ENCODE measurements at places on chromosomes 5 and 9. TPM values are rescaled to one million over a fixed set of nuclear protein-coding genes. Genes with fewer than 3 reads are reported as not detected.

IRGM gene
- total RNA-seq, result not detected

TERT gene
- total RNA-seq, result not detected

LURAP1L gene
- total RNA-seq, result 6.1 TPM

CTXN3 gene
- not detected for total RNA-seq

C9orf50 gene
- total RNA-seq, result not detected

UNC13B gene
- total RNA-seq, result 14.3 TPM

DNA sequence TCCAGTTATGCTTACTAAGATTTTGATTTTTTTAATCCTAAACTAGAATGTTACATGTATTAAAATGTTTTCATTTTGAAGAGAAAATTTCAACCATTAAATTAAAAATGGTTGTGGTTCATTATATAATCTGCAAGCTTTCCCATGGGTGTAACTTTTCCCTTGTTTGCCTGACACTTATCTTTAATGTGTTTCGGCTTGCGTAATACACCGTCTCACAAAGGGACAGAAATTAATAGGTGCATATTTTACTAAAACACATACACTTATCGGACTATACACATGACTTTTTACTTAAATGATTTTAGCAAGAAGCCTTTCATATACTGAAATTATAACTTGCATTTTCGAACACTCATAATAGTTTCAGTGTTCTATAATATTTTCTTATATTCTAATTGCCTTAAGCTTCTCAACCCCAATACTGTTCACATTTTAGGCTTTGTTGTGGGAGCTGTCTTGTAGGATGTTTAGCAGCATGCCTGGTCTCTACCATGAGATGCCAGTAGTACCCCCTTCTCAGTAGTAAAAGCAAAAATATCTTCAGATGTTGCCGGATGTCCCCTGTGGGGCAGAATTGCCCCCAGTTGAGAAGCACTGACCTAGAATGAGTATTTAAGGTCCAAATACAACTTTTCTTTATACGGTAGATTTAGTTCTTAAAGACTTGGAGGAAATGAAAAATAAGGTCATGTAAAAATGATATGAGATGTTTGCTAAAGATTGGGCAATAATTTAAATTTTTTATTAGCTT is 28.6 kb downstream of the UGCG start:
- peaks cover 38% of the 10 kb centered on the region for H3K36me3 ChIP-seq
- DNase-seq, result no peak

- peaks cover 8% of the 10 kb centered on the region for H3K4me1 ChIP-seq
- H3K27ac ChIP-seq, result no peak overlapping the region
- no peaks in the 10 kb centered on the region for H3K36me3 ChIP-seq
- no peak overlapping the region for H3K4me3 ChIP-seq
Observed at GRCh38 chr9:115232181-115232774, 114.3 kb upstream of the TNC start.

DNA sequence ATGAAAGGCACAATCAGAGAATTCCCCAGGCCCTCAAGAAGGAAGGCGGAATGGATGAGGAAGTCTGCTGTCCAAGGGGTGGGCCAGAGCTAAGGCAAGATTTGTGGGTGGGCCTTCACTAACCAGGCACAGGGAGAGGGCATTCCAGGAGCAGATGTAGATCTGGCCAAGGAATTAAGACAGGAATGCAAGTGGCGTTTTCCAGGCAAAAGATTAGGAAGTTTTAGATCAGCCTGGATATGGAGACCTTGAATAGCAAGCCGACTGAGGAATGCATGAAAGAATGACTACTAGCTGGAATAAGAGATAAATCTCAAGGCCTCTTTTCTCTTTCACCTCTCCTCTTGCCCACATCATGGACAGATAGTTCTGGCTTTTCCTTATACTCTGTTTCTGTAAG is 68.5 kb downstream of the GHR start:
- no peak overlapping the region for H3K27ac ChIP-seq
- H3K4me3 ChIP-seq, result no peak overlapping the region
- H3K27me3 ChIP-seq, result no peaks in the 10 kb centered on the region
- no peaks in the 10 kb centered on the region for H3K36me3 ChIP-seq
- no peaks in the 10 kb centered on the region for H3K4me1 ChIP-seq

GRCh38 chr5:9833871-9834270 is 203.7 kb upstream of the TAS2R1 start:
- H3K4me3 ChIP-seq, result no peak overlapping the region
- H3K4me1 ChIP-seq, result no peaks in the 10 kb centered on the region
- H3K36me3 ChIP-seq, result no peaks in the 10 kb centered on the region
- peaks cover 2% of the 10 kb centered on the region for H3K27me3 ChIP-seq

- DNase-seq, result no peak
- H3K36me3 ChIP-seq, result peaks cover 2% of the 10 kb centered on the region
- H3K27ac ChIP-seq, result peak overlapping the region; percentile 75
- H3K4me1 ChIP-seq, result peaks cover 15% of the 10 kb centered on the region
- H3K27me3 ChIP-seq, result no peaks in the 10 kb centered on the region
- peak overlapping the region; percentile 73 for H3K4me3 ChIP-seq
Observed at GRCh38 chr9:36191290-36191645, 547 bp downstream of the CLTA start.

DNA sequence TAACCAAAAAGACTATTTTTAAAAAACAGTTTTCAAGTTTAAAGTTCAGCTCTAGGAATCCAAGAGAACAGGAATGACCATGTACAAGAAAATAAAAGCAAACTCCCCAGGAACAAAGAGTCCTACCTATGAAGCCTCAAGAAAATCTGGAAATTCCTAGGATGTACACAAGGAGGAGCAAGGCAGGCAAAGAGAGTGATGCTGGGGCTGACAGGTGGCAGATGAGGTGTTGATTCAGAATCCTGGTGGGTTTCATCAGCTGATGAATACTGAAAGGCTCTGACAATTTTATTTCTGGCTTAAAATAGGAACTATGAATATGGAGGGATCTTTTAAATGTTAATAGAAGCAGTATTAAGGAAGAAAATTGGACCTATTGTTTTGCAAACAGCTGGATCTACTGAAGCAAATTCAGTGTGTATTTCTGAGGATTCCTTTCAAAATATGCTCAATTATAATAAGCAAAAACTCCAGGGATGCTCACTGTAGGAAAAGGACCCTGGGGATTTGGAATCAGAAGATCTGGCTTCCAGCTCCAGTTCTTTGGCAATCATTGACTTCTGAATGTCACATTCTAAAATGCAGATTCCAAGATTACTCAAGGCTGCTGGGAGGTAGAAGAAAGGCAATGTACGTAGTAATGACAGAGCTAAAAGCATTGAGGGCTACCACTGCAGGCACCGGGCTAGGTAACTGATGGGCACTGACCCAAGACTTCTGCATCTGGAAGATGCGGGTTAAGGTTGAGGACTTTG is 28.0 kb upstream of the SH3RF2 start:
- H3K4me3 ChIP-seq, result no peak overlapping the region
- no peak for DNase-seq
- H3K4me1 ChIP-seq, result no peaks in the 10 kb centered on the region
- H3K27me3 ChIP-seq, result peaks cover 11% of the 10 kb centered on the region
- no peaks in the 10 kb centered on the region for H3K36me3 ChIP-seq

- no peaks in the 10 kb centered on the region for H3K27me3 ChIP-seq
- H3K36me3 ChIP-seq, result no peaks in the 10 kb centered on the region
- no peak for DNase-seq
- H3K4me1 ChIP-seq, result no peaks in the 10 kb centered on the region
- H3K27ac ChIP-seq, result no peak overlapping the region
Observed at GRCh38 chr5:22926574-22926973, 73.4 kb upstream of the CDH12 start.

GRCh38 chr5:136054142-136055019 is 25.6 kb downstream of the TGFBI start:
- H3K4me3 ChIP-seq, result no peak overlapping the region
- H3K27me3 ChIP-seq, result no peaks in the 10 kb centered on the region
- peak; percentile 49 for DNase-seq
- peaks cover 54% of the 10 kb centered on the region for H3K4me1 ChIP-seq

DNA sequence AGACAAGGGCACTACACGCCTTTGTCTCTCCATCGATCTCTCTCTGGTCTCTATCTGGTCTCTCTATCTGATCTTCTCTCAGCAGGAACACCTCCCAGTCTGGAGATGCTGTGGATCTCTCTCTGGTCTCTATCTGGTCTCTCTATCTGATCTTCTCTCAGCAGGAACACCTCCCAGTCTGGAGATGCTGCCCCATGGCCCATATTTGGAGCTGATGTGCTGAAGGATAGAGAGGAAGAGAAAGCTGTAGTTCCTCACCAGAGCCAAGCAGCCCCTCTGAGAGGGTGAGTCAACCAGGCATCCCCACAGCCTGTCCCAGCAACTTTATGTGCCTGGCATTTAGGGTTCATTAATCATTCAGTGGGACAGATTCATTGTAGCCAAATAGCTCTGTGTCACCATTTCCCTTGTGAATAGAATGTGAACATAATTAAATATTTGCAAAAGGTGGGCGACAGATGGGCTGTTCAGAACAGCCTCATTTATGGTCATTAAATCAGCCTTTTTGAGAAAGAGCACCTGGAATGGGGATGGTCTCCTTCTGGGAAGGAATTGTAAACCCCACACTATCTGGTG is 189.3 kb upstream of the MAST4 start:
- DNase-seq, result no peak
- H3K4me3 ChIP-seq, result no peak overlapping the region
- no peaks in the 10 kb centered on the region for H3K27me3 ChIP-seq
- H3K36me3 ChIP-seq, result no peaks in the 10 kb centered on the region
- H3K4me1 ChIP-seq, result no peaks in the 10 kb centered on the region

- no peaks in the 10 kb centered on the region for H3K27me3 ChIP-seq
- no peak overlapping the region for H3K27ac ChIP-seq
- H3K36me3 ChIP-seq, result no peaks in the 10 kb centered on the region
Observed at GRCh38 chr5:129500101-129500500, 40.0 kb downstream of the ADAMTS19 start.

DNA sequence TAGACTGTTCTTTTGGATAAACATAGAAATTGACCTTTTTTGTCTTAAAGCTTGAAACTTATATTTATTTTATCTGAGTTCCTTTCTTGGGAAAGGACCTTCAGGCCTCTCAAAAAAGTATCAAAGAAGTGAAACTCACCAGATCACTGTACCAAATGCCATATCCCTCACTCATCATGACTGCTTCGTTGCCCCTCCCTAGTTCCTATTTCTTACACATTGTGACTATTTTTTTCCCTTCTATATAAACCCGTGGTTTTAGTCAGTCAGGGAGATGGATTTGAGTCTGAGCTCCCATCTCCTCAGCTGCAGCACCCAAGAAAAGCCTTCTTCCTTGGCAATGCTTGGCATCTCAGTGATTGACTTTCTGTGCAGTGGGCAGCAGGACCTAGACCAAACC is 129.4 kb downstream of the LPAR1 start:
- H3K4me1 ChIP-seq, result peaks cover 12% of the 10 kb centered on the region
- no peak for DNase-seq
- no peak overlapping the region for H3K4me3 ChIP-seq
- H3K36me3 ChIP-seq, result peaks cover 17% of the 10 kb centered on the region
- H3K27ac ChIP-seq, result no peak overlapping the region

DNA sequence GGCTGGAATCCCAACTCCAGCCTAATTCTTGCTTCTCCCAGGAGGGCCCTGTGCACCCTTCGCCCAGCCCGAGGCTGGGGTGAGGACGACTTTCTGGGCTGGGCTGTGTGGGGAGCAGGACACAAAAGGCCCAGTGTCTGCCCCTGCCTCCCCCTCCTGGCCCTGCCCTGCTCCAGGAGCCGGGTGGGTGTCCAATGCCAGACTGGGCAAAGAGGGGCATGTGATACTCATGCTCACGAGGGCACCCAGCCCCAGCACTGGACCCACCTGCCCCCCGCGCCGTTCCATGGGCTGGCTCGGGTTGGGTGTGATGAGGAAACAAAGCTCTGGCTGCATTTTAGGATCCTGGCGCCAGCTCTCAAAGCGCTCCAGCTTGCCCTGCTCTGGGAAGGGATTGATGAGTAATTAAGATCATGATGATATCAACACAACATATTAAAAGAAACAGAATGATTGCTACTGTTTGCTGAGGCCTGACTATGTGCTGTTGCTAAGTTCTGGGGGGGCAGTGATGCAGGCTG is 30.7 kb downstream of the LHX2 start:
- no peaks in the 10 kb centered on the region for H3K36me3 ChIP-seq
- H3K27ac ChIP-seq, result no peak overlapping the region
- H3K4me1 ChIP-seq, result no peaks in the 10 kb centered on the region

- H3K27me3 ChIP-seq, result no peaks in the 10 kb centered on the region
- H3K36me3 ChIP-seq, result no peaks in the 10 kb centered on the region
- DNase-seq, result peak; percentile 16
- no peaks in the 10 kb centered on the region for H3K4me1 ChIP-seq
- no peak overlapping the region for H3K27ac ChIP-seq
Observed at GRCh38 chr5:89343666-89344065, 460.7 kb upstream of the MEF2C start.
